ENCODE measurements at places on chromosomes 3 and 15. TPM values are rescaled to one million over a fixed set of nuclear protein-coding genes. Genes with fewer than 3 reads are reported as not detected.

The POMGNT2 gene
- total RNA-seq: 26.5 TPM

The FAM227B gene
- total RNA-seq: 13.0 TPM

The ESYT3 gene
- total RNA-seq: 5.6 TPM

The ZPLD1 gene
- not detected for total RNA-seq

DNA sequence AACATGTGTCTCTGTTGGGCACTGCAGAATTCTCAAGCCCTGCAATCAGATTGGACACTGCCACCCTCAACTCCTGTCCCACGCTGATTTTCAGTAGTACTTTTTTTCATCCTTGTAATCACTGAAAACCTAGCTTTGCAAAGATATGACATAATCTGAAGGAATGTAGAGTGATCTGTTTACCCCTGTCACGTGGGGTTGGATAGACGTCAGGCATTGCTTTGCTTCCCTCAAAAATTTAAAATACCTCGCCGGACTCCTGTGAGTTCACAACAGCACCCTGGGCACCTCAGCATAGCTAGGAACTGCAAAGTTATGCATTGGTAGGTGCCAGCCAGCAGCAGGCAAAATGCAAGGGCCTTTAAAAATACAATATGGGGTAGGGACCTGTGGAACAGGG is 71.1 kb upstream of the OXTR start:
- DNase-seq: no peak

GRCh38 chr3:34073111-34073510 is 274.7 kb downstream of the PDCD6IP start:
- no peak for DNase-seq

DNA sequence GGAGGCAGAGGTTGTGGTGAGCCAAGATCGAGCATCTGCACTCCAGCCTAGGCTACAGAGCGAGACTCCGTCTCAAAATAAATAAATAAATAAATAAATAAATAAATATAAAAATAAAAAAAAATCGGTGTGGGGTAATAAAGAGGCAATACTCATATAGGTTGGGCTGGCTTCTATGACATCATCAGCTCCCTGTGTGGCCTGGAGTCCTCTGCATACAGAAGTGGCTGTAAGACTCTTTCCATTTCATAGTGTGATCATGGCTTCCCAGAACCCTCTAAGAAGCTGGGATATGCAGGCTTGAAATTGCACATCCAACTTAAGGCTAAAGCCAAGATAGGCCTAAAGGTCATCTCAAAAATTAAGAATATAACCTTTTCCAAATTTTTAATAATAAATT is 101.6 kb downstream of the ZIC4 start:
- DNase-seq: no peak

DNA sequence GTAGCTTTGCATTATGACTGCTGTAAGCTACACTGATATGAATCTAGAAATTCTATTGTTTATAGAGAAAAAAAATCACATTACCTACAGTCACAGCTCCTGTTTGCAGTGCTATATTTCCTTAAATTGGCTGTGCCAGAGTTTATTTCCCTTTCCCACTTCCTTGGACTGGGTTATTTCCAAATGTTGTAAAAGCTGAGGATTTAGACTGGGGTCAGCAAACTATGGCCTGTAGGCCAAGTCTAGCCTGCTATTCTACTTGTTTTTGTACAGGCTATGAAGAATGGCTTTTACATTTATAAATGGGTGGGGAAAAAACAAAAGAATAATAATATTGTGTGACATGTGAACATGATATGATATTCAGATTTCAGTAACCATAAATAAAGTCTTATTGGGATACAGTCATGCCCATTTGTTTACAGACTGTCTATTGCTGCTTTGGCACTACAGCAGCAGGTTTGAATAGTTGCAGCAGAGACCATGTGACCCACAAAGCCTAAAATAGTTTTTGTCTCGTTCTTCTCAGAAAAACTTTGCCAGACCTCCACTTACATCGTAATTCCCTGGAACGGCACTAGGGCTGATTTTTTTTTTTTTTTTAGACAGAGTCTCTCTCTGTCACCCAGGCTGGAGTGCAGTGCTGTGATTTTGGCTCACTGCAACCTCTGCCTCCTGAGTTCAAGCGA is 7.8 kb downstream of the GLDN start:
- no peak for DNase-seq

DNA sequence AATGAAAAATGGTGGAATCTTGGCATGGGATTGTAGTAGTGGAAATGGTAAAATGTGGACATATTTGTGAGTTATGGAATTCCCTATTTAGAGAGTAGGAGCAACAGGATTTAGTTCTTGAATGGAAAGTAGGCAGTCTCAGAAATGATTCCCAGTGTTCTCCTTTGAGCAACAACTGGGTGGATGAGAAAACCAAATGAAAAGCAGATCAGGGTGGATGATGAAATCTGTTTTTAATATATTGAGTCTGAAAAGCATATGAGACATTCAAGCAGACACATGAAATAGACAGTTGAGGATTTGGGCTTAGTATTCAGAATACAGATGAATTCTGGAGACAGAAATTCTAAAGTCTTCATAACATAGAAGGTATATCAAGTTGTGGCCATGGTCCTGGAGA is 451.3 kb downstream of the LPP start:
- no peak for DNase-seq

GRCh38 chr15:70954171-70954570 is 61.5 kb downstream of the LRRC49 start:
- DNase-seq: no peak

DNA sequence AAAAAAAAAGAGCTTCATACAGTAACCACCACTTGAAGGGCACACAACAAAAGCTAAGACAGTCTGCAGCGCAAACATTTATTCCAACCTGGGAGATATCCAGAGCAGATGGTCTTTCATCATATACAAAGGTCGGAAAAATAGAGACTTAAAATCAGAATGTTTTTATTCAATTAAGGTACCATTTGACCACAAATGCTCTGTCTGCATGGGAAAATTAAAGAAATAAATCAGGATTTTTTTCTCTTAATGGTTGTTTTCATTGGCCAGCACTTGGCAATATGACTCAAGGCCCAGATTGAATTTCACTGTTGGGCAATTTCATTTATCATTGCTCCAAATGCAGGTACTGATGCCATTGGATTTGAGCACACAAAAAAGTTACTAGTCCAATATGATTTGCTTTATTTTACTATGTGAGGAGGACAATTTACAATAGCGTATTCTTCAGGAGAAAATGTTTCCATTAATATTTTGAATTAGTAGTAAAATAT is 145.9 kb upstream of the AGTR1 start:
- no peak for DNase-seq

- DNase-seq: no peak
Observed at GRCh38 chr3:188230962-188231361, 77.0 kb downstream of the LPP start.

GRCh38 chr15:63063164-63063756 is 20.7 kb downstream of the TPM1 start:
- no peak for DNase-seq

DNA sequence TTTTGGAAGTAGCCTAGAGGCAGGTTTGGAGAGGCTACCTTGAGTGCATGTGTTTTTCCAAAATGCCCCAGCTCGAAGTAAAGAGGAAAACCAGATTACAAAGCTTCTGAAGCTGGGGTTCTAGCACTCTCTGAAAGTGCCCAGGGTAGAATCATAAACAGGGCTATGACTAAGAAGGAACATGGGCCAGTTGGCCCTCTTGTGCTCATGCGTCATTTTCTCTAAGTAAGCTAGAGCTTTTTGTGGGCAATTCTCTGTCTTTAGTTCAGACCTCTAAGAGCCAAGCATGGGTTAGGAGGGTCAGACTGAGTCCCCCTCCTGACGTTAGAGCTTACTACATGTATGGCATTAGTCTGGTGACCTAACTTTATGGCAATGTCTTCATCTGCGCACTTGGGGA is 129.5 kb upstream of the UMPS start:
- DNase-seq: no peak

All from uterus (tissue), 4 donors.